ENCODE measurements at places on chromosomes 16 and 17.

- no peak for DNase-seq
Measured at GRCh38 chr16:3564889-3565141, 12.4 kb downstream of the NLRC3 start.

GRCh38 chr17:80381416-80381923 lies 33.5 kb upstream of the ENDOV start:
- no peak for DNase-seq

DNA sequence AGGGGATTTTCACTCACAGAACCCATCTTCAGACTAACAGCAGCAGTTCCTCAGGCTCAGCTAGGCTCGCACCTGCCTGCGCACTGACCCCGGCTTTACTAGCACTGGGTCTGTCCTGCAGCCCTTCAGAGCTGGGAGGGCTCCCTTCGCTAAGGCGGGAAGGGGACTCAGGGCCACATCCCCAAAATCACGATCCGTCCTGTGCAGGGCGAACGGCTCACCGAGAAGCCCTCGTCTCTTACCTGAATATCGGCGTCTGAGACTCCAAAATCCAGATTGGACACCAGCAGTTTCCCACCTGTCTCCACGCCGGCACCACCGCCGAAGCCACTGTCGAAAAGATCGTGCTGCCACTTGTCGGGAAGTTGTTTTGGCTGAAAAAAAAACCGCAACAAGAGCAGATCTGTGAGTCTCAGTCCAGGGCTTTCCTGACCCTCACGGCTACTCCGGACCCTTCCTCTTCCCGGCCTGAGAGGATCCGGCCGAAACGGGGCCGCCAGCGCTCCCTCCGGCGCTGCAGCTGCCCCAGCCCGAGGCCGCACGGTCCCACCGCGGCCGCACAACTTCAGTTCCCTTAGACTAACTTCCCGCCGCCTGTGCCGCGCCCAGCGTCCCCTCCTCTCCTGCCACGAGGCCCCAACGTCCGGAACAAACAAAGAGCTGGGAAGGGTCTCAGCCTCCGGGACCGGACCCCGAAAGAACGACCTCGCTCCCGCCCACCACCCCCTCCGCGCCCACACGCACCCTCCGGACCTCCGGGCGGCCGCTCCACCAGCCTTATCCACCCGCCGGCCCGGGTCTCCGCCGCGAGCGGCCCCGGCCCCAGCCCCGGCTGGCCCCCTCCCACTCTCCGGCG lies 711 bp downstream of the ALYREF start:
- peak; percentile 33 for DNase-seq

- peak; percentile 10 for DNase-seq
Measured at GRCh38 chr16:14399378-14400284, 230.4 kb downstream of the PARN start.

- no peak for DNase-seq
Measured at GRCh38 chr17:29020576-29020975, 14.7 kb upstream of the SEZ6 start.

GRCh38 chr17:18257982-18258355 lies 569 bp downstream of the FLII start:
- peak; percentile 93 for DNase-seq

- no peak for DNase-seq
Measured at GRCh38 chr17:20965492-20965891, 77.3 kb downstream of the USP22 start.

DNA sequence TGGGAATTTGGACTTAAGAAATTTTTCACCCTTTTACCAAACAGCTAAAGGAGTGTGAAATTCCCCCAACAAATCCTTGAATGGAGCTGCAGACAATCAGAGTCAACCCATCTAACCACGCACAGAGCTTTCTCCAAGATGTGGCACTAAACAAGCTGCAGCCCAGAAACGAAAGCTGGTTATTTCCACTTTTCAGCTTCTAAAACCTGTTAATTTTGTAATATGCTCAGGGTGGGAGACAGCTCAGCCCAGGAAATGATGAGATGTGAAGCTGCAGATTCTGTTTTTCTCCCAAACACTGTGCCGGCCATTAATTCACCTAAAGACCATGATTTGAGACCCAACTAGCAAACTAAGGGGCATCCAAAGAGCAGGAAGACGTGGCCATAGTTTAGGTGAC lies 33.2 kb upstream of the ABR start:
- DNase-seq, result peak; percentile 60

DNA sequence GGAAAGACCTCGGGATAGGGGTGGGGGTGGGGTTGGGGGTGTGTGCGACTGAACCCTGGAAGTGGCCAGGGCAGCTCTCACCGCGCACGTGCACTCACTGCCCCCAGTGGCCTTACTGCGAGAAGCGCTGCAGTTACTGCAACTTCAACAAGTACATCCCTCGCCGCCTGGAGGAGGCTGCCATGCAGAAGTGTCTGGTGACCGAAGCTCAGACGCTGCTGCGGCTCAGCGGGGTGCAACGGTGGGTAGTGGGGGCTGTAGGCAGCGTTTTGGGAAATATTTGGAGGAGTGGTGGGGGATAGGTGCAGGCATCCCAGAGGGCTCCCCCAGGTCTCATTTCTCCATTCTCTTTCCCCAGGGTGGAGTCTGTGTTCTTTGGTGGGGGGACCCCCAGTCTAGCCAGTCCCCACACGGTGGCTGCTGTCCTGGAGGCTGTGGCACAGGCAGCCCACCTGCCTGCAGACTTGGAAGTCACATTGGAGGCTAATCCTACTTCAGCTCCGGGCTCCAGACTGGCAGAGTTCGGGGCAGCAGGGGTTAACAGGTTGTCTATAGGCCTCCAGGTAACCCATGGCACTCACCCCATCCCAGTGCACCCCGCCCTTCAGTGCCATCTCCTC lies 972 bp downstream of the RSAD1 start:
- peak; percentile 76 for DNase-seq

DNA sequence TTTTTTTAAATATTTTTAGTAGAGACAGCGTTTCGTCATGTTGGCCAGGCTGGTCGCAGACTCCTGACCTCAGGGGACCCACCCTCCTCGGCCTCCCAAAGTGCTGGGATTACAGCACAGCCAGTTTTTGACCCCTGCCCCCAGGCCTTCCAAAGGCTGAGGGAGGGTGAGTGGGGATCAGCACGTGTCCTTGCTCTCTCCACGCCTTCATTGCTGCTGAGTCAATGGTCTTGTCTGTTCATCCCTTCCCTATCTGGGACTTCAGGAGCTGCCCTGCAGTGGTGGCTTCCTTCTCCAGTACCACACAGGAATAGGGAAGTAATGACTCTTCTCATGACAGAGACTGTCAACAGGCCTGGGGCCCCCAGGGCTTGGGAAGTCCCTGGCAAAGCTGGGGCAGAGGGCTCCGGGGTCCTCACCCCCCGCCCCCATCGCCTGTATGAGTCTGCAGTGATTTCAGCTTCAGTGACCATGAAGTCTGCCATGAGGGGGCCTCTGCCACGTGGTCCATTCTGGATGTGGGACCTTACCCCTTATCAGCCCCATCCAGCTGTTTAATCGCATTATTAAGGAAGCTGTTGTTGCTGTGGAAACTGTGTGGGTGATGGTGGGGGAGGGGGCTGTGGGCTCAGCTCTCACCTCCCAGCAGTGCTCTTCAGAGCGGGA lies 6.1 kb downstream of the ABCC3 start:
- DNase-seq, result peak; percentile 87

Measured in inflammatory macrophage treated with lipopolysaccharide for 4 hours (primary cell).